Endothelial cell of umbilical vein (primary cell): ENCODE measurements at places on chromosomes 2 and 18. TPM values are rescaled to one million over a fixed set of nuclear protein-coding genes. Genes with fewer than 3 reads are reported as not detected.
A peak's percentile ranks its signal among the peaks of the same experiment; 100 is the strongest.

- DNase-seq = peak; percentile 27
Measured at GRCh38 chr2:23385748-23386338, 864 bp downstream of the KLHL29 start.

DNA sequence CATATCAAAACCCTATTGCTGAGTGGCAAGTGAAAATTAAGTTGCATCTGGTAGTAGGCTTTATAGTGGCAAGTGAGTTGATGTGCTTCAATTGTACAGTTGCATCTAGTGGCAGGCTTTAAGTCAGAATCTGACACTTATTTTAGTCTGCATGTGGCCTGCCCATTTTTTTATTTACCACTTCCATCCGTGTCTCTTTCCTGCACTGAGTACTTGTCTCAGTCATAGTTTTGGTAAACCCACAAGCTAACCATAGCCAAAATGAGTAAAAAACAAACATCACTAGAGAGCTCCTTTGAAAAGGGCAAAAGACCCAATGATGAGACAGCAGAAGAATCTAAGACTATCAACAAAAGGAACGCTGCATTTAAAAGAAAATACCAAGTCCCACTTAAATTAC, 96.0 kb upstream of the CRACDL start:
- no peak for DNase-seq

DNA sequence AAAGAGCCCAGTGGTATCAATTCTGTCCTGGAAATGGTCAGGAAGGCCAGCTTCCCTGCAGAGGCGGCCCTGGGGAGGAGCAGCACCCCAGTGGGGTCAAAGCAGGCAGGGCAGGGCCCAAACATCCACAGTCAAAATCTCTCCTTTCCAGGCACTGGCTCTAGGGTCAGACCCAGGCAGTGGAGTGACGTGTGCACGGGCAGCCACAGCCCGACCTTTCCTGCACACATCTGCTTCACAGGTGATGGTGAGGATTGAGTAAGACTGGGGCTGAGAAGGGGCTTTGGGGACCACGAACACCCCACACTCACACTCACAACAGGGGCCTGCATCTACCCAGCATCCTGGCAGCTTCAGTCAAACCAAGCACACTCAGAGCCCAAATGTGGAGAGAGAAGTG, 97.8 kb upstream of the GLI2 start:
- DNase-seq = no peak

DNA sequence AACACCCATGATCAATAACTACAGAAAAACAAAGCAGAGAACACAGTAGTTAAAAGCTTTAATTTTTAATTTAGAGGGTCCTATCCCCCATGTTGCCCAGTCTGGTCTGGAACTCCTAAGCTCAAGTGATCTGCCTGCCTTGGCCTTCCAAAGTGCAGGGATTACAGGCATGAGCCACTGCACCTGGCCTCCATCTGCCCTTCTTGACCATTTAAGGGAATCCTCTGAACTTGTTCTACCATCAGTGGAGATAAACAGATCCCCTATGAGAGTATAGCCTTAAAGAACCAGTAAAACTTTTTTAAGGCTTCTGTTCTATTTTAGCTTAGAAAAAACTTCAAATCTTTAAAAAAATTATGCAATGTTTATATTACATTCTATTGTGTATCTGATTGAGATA, 13.5 kb upstream of the ATP5MC3 start:
- DNase-seq = no peak

DNA sequence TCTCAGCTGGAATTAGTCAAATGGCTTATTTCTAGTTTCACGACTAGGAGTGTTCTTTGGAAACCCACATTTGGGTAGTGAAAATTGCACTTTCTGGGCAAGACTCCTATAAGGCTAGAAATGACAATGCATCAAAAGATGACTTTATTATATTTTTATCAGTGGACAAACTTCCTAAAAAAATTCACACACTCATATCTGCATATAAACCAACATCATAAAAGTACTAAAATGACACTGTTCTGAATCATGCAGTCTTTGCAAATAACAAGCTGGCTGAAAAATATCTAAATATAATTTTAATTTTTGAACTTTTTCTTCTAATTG, 17.6 kb downstream of the MXD1 start:
- no peak for DNase-seq

DNA sequence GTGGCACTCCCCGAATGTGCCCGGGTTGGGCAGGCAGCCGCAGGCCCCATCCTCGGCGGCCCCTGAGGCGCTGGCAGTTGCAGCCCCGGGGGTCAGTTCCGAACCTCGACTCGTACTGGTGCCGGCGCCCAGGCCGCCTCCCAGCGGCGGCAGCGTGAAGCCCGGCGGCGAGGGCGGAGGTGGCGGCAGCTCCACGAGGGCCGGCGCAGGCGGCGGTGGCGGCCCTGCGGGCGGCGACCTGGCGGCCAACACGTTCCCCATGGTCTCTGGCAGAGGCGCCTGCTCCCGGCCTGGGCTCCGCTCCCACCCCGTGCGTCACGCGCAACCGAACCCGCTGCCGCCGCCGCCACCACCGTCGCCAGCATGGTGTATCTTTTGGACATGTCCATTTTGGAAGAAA, 196.3 kb downstream of the CCDC74A start:
- no peak for DNase-seq

The LRP1B gene
- 0.07 TPM in 2 replicates for total RNA-seq
